ENCODE measurements at places on chromosomes 13 and 19.

GRCh38 chr13:34066344-34066743 lies 248.4 kb downstream of the RFC3 start:
- DNase-seq: no peak

DNA sequence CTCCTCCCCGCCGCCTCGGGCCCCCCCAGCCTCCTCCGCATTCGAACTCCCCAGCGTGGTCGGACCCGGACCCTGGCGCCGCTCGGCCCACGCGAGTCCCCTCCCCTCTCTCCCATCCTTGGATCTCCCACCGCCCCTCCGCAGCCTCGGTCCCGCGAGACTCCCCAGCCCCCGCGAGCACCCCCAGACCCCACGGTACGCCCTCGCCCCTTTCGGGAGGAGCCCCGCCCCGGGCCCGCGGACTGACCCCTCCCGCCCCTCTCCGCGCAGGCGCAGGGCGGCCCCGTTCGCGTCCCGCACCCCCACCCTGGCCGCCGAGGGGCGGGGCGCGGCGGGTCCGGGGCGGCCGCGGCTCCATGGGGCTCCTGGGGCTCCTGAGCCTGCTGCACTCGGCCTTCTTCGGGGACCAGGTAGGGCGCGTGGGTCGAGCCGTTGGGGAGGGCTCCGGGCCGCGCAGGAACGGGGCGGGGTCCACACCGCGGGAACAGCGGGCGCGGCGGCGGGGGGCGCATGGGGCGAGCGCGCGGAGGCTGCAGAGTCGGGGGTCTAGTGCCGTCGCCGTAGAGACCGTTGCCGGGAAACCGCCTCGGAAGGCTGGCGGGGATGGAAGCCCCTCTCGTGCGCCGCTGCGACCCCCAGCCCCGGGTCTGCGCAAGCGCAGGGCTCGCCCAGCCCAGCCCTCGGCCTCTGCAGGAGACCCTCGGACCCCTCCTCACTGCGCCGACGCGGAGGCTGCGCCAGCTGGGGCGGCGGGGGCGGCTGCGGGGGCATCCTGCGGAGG lies 3.8 kb upstream of the APC2 start:
- no peak for DNase-seq

DNA sequence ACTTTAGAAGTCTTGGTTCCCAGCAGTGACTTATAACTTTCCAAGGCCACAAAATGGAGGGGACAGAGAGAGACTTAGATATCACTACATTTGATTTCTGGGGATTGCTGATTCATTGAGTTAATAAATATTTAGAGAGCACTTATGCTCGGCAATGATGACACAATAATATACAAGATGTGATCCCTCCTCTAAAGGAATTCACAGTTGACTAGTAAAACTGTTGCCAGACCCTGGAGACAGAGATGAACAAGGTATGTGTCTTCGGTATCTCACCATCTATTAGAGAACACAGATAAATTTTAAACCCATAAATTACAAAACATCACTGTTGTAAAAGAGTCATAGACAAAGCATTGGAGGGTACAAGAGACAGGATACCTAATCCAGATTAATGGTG lies 437.5 kb downstream of the FOXO1 start:
- DNase-seq: no peak

DNA sequence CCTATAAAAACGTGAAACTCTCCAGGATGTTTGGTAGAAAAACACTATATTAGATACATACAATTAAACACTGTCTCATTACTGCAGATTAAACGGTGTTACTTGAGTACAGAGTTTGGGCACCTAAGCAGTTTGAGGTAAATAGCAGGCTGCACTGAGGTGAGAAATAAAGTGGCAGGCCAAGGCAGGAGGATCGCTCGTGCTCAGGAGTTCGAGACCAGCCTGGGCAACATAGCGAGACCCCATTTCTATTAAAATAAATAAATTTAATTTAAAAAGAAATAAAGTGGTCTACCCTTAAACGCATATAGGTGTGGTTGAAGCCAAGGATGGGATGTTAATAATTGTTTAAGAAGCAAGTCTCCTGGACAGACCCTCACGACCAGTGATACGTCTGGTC lies 1.2 kb downstream of the PSPC1 start:
- no peak for DNase-seq

DNA sequence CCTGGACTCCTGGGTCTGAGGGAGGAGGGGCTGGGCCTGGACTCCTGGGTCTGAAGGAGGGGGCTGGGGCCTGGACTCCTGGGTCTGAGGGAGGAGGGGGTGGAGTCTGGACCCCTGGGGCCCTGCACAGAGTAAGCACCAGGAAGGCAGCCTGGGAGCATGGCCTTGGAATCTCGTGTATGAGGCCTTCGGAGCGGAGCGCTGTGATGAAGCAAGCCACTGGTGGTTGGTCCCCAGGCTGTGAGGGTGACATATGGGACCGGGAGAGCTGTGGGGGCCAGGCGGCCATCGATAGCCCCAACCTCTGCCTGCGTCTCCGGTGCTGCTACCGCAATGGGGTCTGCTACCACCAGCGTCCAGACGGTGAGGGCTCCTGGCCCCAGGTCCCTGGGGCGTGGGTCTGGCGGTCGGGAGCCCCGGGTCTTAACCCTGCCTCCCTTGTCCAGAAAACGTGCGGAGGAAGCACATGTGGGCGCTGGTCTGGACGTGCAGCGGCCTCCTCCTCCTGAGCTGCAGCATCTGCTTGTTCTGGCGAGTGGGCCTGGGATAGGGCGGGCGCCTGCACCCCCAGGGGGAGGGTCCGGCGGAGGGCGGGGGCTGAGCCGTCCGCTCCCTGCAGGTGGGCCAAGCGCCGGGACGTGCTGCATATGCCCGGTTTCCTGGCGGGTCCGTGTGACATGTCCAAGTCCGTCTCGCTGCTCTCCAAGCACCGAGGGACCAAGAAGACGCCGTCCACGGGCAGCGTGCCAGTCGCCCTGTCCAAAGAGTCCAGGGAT lies 918 bp downstream of the TMEM190 start:
- DNase-seq: no peak

- no peak for DNase-seq
Measured at GRCh38 chr19:478236-478903, 17.5 kb upstream of the SHC2 start.

GRCh38 chr19:15265850-15266248 lies 33.6 kb upstream of the EPHX3 start:
- DNase-seq: peak; percentile 91

DNA sequence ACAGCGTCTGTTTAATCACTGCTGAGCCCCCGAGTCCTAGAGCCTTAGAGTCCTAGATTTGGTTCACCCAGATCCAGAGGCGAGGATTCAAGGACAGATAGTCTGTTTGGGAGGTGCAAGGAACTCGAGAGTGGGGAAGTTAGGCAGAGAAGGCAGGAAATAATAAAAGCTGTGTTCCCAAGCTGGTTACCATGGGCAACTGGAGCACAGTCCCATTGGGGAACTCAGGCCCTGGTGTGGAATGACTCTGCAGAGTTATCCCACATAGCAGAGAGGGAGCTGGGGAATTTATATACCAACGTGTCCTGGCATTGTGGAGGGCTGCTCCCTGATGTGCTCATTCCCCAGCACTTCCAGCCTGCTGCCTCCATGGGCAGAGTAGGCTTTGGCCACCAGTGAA lies 9.7 kb downstream of the IGSF23 start:
- DNase-seq: peak; percentile 34

- DNase-seq: no peak
Measured at GRCh38 chr13:35789335-35790165, 313.1 kb upstream of the MAB21L1 start.

DNA sequence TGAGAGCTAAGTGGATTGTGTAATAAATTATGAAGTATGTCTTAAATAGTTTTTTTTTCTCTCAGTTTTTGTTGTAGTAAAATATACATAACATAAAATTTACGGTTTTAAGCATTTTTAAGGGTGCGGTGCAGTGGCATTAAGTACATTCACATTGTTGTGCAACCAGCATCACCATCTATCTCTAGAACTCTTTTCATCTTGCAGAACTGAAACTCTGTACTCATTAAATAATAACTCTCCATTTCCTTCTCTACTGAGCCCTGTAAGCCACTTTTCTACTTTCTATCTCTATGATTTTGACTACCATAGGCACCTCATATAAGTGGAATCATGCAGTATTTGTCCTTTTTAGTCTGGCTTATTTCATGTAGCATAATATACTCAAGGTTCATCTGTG lies 87.1 kb downstream of the GJA3 start:
- DNase-seq: no peak

- no peak for DNase-seq
Measured at GRCh38 chr19:22619371-22619770, 14.8 kb upstream of the ZNF492 start.

DNA sequence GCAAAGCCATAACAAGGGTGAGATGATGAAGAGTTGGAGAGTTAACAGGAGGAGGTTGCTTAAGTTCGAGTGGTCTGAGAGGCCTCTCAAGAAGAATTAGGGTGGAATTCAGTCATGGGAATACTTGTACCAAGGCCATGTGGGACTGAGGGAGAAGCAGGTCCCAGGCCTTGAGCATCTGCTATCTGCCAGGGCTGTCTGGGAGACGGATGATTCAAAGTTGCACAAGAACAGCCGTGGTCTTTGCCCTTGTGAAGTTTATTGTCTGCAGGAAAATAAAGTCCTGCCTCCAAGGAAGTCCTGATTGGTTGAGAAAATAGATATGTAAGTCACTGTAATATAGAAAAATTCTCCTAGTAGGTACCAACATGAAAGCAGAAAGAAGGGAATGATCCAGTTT lies 178.8 kb upstream of the RFC3 start:
- peak; percentile 97 for DNase-seq

DNA sequence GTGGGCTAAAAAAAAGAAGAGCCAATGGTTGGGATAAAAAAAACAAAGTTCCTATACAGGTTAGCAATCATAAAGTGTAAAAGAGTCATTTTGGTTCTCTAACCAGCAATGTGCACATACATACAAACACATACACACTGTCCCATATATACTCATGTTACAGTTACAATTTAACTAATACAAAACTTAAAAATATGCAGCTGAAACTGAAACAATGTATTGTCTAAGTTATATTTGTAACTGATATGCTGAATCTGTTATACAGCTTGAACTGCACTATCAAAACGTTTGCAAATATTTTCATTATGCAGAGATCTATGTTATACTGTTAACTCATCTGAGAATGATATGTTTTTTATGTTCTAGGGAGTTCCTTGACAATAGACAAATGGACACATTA lies 173.7 kb downstream of the KLF12 start:
- no peak for DNase-seq

- no peak for DNase-seq
Measured at GRCh38 chr19:15549581-15549980, 41.3 kb downstream of the CYP4F22 start.

DNA sequence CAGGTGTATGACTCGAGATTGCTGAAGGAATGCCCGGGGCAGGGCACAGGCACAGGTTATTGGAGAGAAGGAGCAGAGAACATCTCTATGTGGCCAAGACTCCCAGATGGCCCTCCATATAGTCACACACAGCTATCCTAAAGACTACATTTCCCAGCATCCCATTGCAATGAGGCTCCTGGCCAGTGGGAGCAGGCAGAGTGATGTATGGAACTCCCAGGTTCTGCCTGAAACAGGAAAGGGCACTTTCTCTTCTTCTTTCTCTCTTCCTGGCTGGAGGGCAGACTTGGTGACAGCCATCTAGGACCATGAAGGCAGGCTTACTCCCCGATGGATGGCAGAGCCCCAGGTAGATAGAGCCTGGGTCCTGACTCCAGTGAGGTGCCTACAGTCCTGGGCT lies 13.5 kb downstream of the PPP1R13L start:
- no peak for DNase-seq

GRCh38 chr13:44759384-44760360 lies 183.5 kb upstream of the TSC22D1 start:
- DNase-seq: no peak

GRCh38 chr19:35184884-35185283 lies 30.3 kb downstream of the FXYD5 start:
- no peak for DNase-seq

GRCh38 chr13:54758795-54759194 lies 1730.2 kb downstream of the OLFM4 start:
- DNase-seq: no peak

DNA sequence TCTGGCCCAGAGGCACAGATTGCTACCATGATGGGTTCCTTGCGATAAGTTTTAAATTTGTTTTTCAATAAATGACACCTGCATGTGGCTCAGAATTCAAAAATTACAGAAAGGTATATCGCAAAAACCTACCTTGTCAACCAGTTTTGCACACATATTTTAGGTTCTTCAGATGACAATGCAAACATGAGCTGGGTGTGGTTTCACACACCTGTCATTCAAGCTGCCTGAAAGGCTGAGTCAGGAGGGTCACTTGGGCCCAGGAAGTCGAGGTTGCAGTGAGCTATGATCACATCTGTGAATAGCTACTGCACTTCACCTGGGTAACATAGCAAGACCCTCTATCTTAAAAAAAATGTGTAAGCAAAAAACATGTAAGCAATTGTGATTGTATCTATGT lies 56.1 kb downstream of the DNM2 start:
- DNase-seq: no peak

GRCh38 chr19:53868892-53869804 lies 1.5 kb downstream of the MYADM start:
- no peak for DNase-seq

GRCh38 chr19:41324231-41324702 lies 14.3 kb downstream of the CCDC97 start:
- no peak for DNase-seq

- peak; percentile 28 for DNase-seq
Measured at GRCh38 chr19:50537769-50538230, 24.1 kb upstream of the ASPDH start.

GRCh38 chr13:112760931-112761330 lies 71.1 kb downstream of the ATP11A start:
- no peak for DNase-seq

- DNase-seq: no peak
Measured at GRCh38 chr13:33172911-33173310, 112.6 kb downstream of the STARD13 start.

- DNase-seq: no peak
Measured at GRCh38 chr13:104580931-104581330, 1514.7 kb upstream of the SLC10A2 start.

- DNase-seq: no peak
Measured at GRCh38 chr19:4639531-4640246, 373 bp downstream of the TNFAIP8L1 start.

GRCh38 chr19:17565611-17566010 lies 10.2 kb downstream of the COLGALT1 start:
- no peak for DNase-seq

GRCh38 chr19:55311797-55312196 lies 13.3 kb downstream of the TMEM150B start:
- no peak for DNase-seq

All from AG09309 (cell line).